CD4-positive, alpha-beta T cell treated with Interleukin-4 for 4 hours (primary cell): ENCODE measurements at places on chromosomes 3 and 15.

DNA sequence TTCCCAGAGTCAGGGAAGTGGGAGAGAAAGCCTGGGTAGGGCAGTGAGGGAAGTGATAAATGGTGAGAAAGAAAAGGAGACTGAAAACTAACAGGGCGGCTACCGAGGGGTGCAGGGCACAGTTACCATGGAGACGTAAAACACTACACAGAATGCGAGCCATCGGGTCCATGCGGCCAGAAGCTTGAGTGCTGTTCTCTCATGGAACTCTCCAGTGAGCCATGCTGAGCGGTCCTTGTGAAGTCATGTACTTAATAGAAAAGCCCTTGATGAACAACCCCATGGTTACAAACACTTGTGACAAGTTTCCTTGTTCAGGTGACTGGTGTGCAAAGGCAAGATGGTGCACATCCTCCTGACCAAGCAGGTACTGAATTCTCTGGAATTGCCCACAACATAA, 3.7 kb upstream of the PLA2G4F start:
- no peak for DNase-seq

GRCh38 chr3:186150041-186150830, 41.3 kb upstream of the ETV5 start:
- DNase-seq = no peak

- DNase-seq = no peak
Observed at GRCh38 chr15:90812171-90812957, 56.0 kb upstream of the FURIN start.

GRCh38 chr3:188465311-188465710, 311.4 kb downstream of the LPP start:
- no peak for DNase-seq

GRCh38 chr3:127446756-127447155, 143.8 kb downstream of the TPRA1 start:
- DNase-seq = no peak

GRCh38 chr15:59369597-59369996, 3.1 kb downstream of the MYO1E start:
- DNase-seq = no peak

GRCh38 chr3:114120211-114120610, 58.6 kb downstream of the DRD3 start:
- DNase-seq = no peak

GRCh38 chr15:44275150-44275830, 13.2 kb upstream of the GOLM2 start:
- DNase-seq = no peak

DNA sequence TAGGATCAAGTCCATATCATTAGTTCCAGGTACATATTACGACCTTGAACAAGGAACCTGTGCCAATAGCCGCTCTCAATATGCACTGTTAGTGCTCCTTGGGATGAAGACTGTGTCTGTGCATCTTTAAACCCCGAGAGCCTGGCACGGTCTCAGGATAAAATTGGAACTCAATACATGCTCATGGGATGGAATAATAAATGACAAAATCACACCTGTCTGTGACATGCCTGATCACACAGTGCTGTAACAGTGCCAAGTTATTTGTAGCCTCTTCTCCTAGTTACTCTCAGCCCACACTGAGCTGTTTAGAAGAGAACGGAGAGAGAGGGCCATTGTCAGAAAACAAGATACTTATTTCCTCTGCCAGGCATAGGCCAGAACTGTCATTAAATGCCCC, 82.2 kb downstream of the SSR3 start:
- DNase-seq = no peak

DNA sequence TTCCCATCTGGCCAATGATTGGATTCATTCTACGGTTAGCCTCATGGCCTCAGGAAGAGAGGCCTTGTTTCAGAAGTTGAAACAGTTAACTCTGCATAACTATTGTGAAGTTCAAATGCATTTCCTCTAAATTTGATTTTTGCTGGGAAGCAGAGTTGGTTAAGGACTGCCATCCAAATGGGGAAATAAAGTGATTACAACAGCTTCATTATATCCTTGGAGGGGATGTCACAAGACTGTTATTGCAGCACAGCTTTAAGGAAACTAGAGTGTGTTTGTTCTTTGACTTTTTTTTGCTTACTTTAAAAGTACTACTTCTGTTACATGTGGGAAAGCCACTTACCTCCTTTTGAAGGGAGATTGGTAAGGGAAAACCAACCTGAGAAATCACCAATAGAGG, 164.8 kb downstream of the AKAP13 start:
- no peak for DNase-seq

GRCh38 chr3:131806736-131807135, 228.1 kb downstream of the CPNE4 start:
- no peak for DNase-seq

DNA sequence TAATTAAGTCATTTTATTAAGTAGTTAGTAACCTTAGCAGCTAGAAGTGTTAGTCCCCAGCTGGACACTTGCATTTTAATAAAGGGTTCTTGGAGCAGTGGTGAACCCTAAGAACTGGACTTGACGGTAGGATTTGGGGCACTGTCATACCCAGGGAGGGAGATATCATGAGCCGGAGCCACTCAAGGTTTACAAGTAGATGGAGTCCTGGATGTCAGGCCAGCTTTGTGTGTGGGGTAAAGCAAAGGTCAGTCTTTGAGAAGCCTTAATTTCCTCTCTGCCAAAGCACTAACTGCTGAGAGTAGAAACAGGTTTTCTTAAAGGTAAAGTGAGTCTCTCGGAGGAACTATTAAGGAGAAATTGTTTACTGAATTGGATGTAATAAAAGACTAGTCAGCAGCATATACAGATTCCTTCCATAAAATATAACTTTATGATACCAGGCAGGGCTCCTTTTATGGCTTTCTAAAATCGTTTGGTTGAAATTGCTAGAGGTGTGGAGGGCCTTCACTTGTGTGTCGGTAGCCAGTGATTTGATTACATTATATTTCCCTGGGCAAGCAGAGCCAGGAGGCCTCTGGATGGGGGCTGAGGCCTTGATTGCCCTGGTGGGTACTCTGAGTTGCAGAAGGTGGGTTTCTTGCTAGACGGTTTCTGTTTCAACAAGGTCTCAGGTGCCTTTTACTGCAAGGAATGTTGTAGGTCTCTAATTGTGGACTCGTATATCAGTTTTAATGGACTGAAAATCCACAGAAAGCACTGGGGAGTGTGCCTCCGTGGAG, 23.1 kb downstream of the SQOR start:
- DNase-seq = no peak

GRCh38 chr15:39041979-39042495, 477.4 kb upstream of the RASGRP1 start:
- no peak for DNase-seq

GRCh38 chr3:32106929-32107362, 526 bp downstream of the GPD1L start:
- peak; percentile 5 for DNase-seq
